ENCODE measurements at places on chromosomes 16 and 17.

DNA sequence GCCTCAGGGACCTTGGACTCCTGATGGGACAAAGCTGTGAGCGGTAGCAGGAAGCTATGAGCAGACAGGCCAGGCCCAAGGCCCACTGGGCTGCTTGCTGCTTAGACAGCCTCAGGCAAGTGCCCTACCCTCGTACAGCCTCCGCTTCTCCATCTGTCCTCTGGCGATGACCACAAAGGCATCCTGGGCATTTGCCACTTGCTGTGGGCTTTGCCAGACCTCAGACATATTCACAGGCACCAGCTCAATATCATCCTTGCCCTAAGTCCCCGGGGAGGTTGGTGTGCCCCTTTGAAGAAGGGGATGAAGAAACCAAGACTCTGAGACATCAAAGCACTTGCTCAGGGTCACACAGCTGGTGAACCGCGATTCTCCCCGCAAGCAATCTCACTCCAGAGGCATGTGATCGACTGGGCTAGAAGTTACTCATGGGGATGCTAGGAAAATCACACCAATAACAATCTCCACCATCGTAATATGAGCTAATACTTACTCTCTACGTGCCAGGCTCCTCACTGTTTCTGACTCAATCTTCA lies 21.7 kb downstream of the PPL start:
- no peak for DNase-seq

- DNase-seq, result no peak
Measured at GRCh38 chr16:10088380-10088793, 93.8 kb downstream of the GRIN2A start.

DNA sequence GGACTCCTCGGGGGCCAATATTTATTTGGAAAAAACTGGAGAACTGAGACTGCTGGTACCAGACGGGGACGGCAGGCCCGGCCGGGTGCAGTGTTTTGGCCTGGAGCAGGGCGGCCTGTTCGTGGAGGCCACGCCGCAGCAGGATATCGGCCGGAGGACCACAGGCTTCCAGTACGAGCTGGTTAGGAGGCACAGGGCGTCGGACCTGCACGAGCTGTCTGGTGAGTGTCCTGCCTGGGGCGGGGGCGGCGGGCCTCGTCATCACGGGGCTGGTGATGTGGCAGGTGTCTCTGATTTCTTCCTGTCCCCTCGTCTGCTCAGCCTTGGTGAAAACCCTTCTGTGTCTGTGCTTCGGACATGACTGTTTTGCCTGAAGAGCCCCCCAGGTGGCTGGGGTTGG lies 5.7 kb downstream of the METRNL start:
- no peak for DNase-seq

DNA sequence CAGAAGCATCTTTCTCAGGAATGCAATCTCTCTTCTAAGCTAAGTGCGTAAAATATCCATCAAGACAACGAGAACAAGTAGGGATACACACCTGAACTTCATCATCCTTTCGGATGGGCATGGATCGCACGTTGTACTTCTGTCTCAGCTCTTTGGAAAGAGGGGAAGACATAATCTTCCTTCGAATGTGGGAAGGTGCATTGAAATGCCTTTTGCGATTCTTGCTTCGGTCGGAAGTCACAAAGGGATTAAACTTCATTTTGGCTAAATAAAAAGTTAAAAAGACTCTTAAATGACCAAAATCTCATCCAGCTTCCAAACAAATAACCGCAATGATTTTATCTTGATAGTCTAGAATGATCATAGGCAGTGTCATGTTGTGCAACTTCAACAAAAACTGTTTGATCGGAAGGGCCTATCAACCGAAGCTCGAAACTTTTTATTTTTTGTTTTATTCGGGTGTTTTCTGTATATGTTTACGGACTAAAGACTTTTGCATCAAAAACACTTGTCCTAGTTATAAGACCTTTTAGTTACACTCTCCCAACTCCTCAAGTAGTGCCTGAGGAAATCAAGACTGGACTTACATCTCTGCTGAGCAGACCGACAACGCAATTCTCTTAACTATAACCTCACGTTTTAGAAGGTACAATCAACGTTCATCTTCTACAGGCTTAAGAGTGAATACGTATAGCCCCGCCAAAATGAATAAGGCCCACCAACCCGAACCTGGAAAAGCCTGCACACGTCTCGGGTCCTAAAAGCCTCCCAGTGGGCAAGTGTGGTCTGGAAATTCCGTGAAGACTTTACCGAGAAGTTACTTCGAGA lies 727 bp downstream of the RPL26 start:
- DNase-seq, result no peak

DNA sequence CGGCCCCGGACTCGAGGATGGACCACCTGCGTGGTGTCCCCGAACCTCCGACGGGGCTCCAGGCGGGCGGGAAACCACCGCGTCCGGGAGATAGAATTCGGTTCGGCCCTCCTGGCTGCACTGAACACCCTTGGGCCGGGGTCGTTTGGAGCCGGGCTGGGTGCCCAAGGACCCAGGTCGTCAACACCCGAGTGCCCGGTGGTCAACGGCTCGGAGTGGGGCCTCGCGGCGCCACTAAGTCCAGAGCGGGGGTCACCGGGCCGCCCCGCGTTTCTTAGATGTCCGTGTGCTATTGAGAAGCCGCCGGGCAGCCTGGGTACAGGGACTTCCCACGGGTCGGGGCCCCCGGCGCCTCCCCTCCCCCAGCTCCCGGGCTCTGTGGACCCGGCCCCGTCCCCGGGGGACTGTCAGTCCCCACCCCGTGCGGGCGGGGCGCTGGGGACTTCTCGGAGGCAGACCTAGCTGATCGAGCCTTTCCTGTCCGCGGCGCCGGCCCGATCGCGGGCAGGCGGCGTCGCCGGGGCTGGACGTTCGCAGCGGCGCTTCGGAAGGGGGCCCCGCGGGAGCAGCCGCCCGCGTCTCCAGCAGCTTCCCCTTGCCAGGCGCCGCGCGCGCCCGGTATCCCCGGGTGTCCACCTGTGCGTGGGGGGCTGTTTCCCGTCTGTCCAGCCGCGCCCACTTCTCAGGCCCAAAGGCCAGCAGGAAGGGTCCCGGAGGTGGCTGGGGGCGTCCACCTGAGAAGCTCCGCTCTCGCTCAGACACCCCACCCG lies 655 bp upstream of the NPTX1 start:
- DNase-seq, result peak; percentile 60

GRCh38 chr16:81967358-81967757 lies 43.9 kb downstream of the SDR42E1 start:
- peak; percentile 52 for DNase-seq

DNA sequence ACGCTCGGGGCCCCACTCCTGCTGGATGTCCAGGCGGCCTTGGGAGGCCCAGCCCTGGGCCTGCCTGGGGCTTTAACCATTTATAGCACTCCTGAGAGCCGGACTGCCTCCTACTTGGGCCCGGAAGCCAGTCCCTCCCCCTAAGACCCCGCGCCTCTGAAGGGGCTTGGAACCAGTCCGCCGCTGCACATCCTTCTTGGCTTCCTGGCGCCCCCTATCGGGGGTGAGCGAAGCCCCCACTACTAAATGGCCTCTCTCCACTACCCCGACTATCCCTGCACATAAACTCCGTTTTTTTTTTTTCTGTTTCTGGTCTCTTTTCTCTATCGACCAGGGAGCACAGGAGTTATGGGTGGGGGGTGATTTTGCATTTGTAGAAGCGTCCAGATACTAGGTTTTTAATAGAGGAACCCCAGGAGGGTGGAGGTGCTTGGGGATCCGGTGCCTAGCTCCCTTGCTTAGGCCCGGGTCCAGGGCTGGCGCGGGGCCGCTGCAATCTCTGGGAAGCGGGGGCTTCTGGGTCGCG lies 633 bp upstream of the NOL3 start:
- DNase-seq, result peak; percentile 48

- no peak for DNase-seq
Measured at GRCh38 chr16:22625967-22626366, 115.3 kb downstream of the NPIPB5 start.

GRCh38 chr17:70290770-70291169 lies 121.4 kb downstream of the KCNJ2 start:
- no peak for DNase-seq

GRCh38 chr16:56346131-56346890 lies 79.0 kb downstream of the AMFR start:
- no peak for DNase-seq

DNA sequence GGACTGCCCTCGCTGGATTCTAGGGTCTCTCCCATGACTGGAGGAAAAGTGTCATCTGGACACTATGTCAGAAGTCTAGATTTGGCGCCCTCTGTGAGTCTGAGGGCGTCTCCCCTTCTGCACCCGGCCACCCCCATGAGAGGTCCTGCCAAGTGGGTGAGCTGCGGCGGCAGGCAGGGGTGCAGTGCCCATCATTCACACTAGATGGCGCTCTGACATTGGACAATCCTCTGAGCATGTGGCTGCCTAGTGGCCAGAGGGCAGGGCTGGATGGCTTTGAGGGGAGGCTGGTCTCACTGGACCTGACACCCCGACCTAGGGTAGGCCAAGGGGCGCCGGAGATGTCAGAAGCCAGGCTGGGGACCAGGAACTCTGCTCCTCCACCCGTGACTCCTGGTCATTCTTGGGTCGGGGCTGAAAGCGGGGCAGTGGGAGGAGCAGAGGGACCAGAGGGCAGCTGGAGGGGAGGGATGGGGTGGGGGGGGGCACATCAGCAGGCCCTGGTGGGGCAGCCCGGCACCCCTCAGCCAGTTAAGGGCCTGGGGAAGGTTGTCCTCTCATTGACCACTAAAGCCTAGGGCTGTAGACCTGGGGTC lies 28.0 kb downstream of the MRM1 start:
- peak; percentile 80 for DNase-seq

DNA sequence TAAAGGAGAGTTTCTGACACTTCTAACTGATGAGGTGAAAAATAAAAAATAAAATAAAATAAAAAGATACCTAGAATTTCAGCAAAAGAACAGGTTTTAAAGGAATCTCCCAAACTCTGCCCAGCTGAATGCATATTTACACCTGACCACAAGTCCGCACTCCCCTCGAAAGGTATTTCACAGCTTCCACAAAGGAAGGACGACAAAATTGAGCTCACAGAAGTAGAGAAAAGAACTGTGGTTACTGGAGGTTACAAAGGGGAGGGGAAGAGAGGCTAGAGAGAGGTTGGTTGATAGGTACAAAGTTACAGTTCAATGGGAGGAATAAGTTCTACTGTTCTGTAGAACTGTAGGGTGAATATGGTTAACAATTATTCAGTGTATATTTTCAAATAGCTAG lies 5.0 kb downstream of the LITAF start:
- no peak for DNase-seq

DNA sequence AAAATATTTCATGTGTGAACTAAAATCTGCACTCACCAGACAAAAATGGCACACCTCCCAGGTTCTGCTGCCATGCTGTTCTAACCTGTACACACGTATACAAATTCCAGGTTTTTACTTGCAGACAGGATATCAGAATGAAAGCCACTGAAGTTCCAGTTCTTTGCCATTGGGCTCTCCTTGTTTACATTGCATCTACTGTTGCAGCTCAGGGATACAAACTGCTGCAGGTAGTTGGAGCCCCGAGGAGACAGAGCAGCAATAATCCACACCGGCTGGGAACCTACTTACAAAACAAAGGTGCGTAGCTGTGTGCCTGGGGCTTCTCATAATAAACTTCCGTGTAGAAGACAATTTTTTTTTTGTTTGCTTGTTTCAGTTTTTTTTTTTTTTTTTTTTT lies 59.6 kb downstream of the HAPSTR1 start:
- no peak for DNase-seq

GRCh38 chr17:17783825-17784656 lies 52.7 kb downstream of the SREBF1 start:
- DNase-seq, result peak; percentile 82

- no peak for DNase-seq
Measured at GRCh38 chr17:15000661-15001060, 264.5 kb downstream of the PMP22 start.

GRCh38 chr17:31299624-31300023 lies 2.6 kb upstream of the OMG start:
- no peak for DNase-seq

DNA sequence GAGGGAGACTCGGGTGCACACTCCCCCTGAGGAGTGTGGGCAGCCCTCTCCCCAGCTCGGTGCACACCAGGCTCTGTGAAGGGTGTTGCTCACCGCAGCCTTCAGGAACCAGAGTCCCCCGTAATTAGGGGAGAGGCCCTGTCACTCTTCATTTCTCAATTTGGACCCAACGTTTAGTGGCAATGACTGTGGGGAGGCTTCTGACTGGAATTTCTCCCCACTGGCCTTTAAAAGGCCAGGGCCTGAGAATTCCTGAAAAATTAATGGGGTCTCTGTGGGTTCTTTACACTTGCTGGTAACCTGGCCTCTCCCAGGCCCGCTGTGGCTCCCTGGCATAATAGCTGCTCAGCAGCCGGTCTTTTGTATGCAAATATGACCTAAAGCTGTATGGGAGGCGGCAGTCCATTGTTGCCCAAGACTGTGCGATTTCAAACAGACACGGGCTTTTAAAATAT lies 209.7 kb downstream of the MSI2 start:
- no peak for DNase-seq

DNA sequence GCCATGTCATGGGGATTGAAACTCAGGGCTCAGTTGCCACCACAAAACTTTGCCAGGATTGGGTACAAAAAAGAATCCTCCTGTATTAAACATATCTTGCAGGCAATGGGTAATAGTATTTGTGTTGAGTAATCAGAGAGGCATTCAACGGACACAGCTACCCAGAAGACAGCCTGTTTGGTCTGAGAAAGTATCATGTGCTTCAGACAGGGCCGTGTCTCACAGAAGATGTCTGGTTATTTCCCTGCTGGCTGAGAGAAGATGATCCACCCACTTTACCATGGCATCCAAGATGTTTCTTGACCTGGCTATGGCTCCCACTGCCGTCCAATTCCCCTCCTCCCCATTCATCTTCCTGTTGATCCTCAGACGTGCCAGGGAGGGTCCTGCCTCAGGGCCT lies 304.3 kb upstream of the XYLT1 start:
- DNase-seq, result no peak

- no peak for DNase-seq
Measured at GRCh38 chr16:4373909-4374742, 2.5 kb downstream of the VASN start.

GRCh38 chr17:55411463-55411855 lies 10.2 kb downstream of the MMD start:
- no peak for DNase-seq

DNA sequence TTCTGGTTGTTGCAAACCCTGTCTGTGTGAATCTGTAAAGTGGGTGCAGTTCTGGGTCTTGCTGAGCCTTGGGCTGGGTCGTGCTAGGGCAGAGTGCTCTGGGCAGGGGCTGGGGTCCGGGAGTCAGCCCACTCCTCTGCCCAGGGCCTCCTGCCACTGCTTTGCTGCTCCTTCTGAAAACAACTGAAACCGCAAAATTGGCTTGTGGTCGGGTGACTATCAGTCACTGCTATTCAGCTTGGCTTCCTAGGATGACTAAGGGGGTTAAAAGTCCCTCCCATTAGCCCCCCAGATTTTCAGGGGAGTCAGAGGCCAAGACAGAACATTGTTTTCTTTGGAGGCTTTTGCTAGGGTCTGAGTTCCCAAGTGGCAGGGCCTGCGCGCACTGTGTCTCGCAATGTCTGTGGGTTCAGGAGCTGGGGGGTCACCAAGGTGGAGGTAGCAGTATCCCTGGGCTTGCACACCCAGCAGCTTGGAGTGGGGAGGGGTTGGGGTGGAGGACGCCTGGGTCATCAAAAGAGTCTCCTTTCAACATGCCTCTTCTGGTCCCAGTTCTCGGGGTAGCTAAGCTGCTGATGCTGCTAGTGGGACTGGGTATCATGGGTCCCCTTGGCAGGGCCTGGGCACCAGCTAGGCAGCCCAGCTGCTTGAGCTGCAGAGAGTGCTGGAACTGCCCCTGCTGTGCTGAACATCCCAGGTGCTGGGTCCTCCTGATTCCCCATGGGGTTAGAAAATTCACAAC lies 13.5 kb upstream of the TBX21 start:
- DNase-seq, result no peak
